ENCODE measurements at places on chromosomes 2 and 18. TPM values are rescaled to one million over a fixed set of nuclear protein-coding genes. Genes with fewer than 3 reads are reported as not detected.

DNA sequence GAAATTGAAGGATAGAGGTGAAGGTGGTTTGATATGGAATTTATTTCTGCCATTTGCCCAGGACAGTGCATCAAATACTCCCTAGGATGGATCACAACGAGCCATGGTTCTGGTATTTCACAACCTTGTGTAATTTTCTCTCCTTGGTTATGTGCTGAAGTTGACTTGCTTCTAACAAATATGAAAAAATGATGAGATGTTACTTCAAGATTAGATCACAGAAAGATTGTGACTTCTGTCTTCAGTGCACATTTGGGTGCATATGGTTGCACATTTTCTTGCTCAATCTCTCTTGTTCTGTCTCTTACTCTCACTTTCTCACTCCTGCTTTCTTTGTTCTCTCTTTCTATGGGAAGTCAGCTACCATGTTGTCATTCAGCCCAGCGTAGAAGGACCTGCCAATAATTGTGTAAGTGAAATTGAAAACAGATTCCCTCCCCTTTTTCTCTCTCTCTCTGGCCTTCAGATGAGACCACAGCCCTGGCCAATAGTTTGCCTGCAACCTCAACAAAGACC, 104.6 kb upstream of the RMDN2 start:
- DNase-seq, result no peak

GRCh38 chr2:239462191-239462515, 61.3 kb upstream of the HDAC4 start:
- no peak for DNase-seq

DNA sequence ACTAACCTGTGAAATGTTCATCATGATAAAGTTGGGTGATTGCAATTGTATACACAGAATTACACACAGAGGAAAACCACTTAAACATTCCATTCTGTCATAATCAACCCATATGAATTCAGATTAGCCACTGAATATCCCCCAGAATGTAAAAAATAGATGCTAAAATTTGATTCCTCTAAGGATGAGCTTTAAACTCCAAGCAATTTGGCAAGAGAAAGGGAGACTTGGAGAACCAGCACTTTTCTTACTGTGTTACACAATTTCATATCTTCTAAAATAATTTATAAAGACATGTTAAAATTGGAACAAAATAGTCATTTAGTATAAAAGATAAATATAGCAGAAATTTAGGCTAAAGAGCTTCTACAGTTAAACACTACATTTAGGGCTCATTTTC, 146.3 kb upstream of the LMAN1 start:
- no peak for DNase-seq

GRCh38 chr2:113231064-113231463, 47.7 kb downstream of the PAX8 start:
- no peak for DNase-seq

Gene LRRC30
- not detected for total RNA-seq

- peak; percentile 88 for DNase-seq
These were observed 72.6 kb downstream of the ACTR2 start for GRCh38 chr2:65300134-65300760.

GRCh38 chr2:8573234-8573941, 108.5 kb upstream of the ID2 start:
- DNase-seq, result no peak

GRCh38 chr2:225104971-225105370, 62.7 kb upstream of the DOCK10 start:
- no peak for DNase-seq

Gene STRN
- 49.7 TPM for total RNA-seq

GRCh38 chr2:96872591-96873349, 2.9 kb upstream of the SEMA4C start:
- no peak for DNase-seq

DNA sequence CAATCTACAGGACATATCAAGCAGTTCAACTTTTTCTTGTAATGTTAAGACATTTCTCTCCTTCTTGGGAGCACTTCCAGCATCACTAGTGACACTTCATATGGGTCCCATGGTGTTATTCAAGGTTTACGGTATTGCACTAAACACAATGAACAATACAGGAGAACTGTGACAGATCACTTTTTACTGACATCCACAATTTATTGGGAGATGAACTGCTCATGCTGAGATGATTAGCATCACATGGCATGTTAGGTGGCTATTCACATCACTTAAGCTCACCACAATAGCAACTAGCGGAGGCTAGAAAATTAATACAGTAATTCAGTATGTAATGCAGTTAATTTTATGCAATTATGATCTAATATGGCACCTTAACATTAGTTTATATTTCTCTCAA, 264.4 kb downstream of the ERBB4 start:
- DNase-seq, result no peak

- no peak for DNase-seq
These were observed 20.3 kb downstream of the NPC1 start for GRCh38 chr18:23565916-23566547.

DNA sequence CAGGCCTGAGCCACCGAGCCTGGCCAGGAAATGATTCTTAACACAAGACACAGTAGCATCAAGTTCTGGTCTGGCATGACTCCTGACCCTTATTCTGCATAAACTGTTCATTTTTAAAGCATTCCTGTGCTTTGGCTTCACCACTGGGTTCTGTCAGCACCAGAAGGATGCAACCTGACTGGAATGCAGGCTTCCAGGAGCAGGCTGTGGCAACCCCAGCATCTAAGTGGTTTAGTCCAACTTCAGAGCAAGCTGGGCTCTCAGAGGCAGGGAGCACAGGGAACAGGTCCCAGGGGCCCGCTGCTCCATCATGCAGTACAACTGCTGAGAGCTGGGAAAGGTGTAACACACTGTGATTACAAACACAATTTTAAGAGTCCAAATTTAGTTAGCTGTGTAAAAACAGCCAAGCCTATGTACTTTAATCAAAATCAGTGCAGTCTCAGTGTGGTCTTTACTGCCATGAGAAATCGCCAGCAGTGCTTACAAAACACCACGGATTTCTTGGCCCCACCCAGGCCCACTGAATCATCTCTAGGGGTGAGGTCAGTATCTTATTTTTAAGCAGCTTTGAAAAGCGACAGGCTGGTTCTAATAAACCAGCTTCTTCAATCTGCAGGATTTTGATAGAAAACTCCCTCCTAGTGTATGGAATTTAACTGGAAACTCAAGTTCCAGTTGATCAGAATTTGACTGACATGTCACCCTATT, 44.4 kb upstream of the TMEM182 start:
- no peak for DNase-seq

GRCh38 chr2:74328573-74328972, 14.6 kb downstream of the SLC4A5 start:
- no peak for DNase-seq

DNA sequence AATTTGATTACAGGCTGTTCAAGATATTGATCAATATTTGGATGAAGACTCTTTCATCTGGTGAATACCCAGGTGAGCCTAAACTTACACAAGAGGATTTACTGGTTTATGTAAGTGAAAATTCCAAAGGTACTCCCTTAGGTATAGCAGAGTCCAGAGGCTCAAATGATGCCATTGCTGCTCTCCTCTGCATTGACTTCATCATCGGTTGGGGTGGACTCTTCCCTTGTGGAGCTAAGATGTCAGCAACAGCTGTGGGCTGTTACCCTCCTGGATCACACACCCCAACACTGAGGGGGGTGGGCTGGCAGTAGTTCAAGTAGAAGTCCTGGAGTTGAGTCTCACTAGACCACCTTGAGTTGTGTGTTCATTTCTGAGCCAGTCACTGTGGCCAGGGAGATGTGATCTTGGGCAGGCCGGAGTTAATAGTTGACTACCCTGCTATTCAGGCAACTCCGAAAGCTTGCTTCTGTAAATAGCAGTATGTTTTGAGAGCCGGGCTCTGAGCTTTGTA, 236.9 kb downstream of the PTPRM start:
- no peak for DNase-seq

DNA sequence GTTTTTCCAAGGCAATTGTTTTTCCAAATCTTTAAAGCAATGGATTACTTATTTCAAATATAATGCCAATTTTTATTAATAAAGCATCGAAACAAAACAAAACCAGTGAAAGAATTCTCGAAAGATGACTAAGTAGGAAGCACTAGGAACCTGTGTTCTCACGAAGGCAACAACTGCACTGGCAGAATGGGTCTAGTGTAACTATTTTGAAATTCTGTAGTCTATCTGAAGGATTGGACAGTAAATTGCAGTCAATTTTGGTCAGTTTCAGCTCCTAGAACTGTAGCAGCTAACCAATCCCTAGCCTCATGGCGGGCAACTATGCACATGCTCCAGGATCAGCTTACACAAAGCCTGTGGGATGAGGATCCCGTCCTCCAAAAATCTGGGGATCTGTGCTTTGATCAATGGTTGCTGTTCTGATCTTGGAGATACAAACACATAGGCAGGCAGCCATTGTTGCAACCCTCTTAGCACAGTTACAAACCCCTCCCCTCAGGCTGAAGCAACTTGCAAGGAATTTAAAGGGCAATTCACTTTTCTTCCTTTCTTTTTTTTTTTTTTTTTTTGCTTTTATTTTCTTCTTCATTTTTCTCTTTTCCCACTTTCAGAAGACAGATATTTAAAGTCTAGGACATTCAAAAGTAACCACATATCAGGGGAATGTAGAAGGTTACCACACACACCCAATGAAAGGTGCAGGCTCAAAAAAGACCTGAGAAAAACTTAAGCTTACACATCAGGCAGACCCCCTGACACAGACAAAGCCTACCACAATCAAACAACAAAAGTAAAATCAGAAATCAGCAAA, 147.6 kb downstream of the THADA start:
- DNase-seq, result no peak

Gene TCF4
- 62.8 TPM for total RNA-seq

Gene ARHGAP25
- 5.4 TPM for total RNA-seq

Gene ADAM23
- 68.8 TPM for total RNA-seq

GRCh38 chr2:162210385-162210784, 32.9 kb downstream of the FAP start:
- DNase-seq, result no peak

Gene REG1B
- not detected for total RNA-seq

Gene GPR45
- total RNA-seq, result not detected

DNA sequence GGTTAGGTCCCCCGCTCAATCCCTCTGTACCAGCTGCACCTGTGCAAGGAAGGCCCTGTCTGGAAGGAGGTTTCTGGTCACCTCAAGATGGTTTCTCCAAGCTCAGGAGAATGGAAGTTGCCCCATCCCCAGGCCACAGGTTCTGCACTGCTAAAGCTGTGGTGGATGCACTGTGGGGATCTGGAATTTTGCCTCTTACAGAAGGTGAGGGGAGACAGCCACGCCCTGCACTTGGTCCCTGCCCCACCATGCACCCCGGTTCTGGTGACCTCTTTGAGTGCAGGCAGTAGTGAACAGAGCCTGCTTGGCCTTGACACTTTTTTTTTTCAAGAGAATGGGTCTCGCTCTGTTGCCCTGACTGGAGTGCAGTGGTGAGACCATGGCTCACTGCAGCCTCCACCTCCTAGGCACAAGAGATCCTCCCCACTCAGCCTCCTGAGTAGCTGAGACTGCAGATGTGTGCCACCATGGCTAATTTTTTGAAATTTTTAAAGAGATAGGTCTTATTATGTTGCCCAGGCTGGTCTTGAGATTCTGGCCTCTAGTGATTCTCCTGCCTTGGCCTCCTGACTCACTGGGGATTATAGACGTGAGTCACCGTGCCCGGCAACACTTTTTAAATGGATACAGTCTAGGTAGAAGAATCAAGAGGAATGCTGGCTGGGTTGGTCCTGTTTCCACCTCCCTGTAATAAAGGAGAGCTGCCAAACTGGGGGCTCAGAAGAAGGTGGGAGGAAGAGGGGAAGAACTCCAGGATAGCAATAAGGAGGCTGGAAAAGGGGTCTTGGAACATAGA, 5.8 kb upstream of the NT5DC4 start:
- DNase-seq, result no peak

Gene SLC5A7
- 0.07 TPM for total RNA-seq

GRCh38 chr2:58006952-58007284, 39.7 kb upstream of the VRK2 start:
- DNase-seq, result no peak

Gene TDRD15
- total RNA-seq, result not detected

Gene CTAGE1
- total RNA-seq, result not detected

DNA sequence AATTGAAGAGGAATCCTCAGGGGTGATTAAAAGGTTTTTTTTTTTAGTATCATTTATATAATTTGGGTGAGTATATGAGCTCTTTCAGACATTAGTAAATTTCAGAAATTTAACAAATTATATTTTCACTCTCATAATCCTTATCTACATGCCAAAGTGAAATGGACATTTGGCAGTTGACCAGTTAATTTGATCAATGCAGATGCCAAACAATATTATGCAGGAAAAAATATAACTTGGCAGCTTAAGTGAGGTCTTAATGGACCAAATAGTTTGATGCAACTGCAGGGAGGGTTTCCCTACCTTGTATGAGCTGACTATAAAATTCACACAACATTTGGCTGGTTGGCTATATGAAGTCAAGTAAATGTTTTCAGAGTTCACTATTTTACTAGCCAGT, 185.2 kb downstream of the CCDC102B start:
- DNase-seq, result no peak

DNA sequence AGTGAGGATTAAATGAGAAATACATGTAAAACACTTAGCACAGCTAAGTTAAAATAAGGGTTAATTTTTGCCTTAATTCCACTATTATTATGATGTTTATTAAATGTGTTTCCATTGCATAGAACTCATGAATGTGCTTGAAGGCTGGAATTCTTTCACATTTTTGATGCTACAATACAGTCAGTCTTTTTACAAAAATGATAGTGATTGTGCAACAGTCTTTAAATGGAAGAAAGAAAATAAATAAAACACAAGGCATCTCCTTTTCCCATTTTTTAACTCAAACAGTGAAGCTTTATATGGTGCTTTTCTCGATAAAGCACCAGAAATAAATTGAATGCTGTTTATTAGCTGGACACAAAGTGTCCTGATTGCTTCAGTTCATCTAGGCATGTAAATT, 123.9 kb downstream of the MAP2 start:
- no peak for DNase-seq
